ENCODE measurements at places on chromosomes 3 and 15. TPM values are rescaled to one million over a fixed set of nuclear protein-coding genes. Genes with fewer than 3 reads are reported as not detected.

Gene RASL12
- under 0.01 TPM for total RNA-seq

Gene BLM
- total RNA-seq: 6.5 TPM

Gene C2CD4A
- total RNA-seq: not detected

Gene BOC
- 5.3 TPM for total RNA-seq

Gene SH2D7
- not detected for total RNA-seq

Gene SLC51B
- not detected for total RNA-seq

Gene SETMAR
- total RNA-seq: 18.1 TPM

Gene ADAM10
- 217 TPM for total RNA-seq
